ENCODE measurements at places on chromosomes 5 and 9.
A peak's percentile ranks its signal among the peaks of the same experiment; 100 is the strongest.

DNA sequence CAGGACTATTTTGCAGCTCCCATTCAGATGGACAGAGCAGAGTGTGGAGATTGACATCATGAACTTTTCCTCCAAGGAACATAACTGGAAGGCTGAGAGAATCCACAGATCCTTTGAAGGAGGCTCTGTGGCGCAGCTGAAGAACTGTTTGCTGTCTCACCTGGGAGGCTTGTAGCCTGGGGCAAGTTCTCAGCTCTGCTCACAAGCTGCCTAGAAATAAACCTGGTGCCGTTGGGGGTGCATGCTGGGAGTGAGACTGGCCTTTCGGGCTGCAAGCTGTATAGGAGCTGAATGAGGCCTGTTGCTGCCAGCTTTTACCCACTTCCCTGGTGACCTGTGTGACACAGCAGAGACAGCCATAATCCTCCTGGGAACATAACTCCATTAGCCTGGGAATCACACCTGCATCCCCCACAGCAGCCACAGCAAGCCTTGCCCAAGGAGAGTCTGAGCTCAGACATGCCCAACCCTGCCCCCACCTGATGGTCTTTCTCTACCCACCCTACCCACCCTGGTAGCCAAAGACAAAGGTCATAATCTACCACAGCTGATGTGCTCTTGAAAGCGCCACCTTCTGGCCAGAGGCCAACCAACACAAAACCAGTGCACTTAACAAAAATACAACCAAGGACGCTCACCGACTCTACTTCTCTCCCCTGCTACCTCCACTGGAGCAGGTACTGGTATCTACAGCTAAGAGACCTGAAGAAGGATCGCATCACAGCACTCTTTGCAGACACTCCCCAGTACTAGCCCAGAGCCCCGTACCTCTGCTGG lies 205.1 kb upstream of the MRPS30 start:
- no peak for DNase-seq

- DNase-seq: no peak
These were observed 3.7 kb downstream of the GSN start for GRCh38 chr9:121271368-121272341.

- DNase-seq: no peak
These were observed 216.1 kb downstream of the CFAP90 start for GRCh38 chr5:7634837-7635236.

- DNase-seq: peak; percentile 74
These were observed 11.6 kb upstream of the RAB14 start for GRCh38 chr9:121213136-121213806.

DNA sequence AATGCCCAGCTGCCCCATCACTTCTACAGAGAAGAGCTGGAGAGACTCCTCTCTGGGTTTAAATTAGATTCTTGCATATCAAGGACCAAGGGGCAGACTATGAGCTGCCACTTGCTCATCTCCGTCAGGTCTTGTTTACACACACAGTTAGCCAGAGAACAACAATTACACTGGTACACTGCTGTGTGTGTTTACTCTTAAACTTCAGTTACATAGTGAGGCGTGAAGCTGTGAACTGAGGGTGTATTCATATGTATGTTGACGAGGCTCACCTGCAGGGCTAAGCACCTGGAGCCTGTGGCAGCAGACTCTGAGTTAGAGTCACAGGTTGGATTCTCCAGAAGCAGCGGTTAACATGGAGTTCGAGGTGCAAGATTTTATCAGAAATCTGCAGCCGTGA lies 155.4 kb upstream of the ANKH start:
- no peak for DNase-seq

DNA sequence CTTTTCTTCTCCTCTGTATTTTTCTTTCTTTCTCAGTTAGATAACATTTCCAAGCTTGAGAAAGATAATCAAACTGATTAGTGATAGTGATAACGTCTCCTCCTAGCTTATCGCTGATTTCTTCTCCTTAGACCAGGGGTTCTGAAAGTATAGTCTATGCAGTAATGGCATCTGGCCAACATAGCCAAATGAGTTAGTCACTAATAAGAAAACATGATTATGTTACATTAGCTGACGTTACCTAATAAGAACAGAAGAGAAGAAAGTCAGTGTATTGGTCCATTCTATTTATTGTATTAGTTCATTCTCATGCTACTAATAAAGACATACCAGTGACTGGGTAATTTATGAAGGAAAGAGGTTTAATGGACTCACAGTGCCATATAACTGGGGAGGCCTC lies 111.2 kb downstream of the STRBP start:
- DNase-seq: no peak

DNA sequence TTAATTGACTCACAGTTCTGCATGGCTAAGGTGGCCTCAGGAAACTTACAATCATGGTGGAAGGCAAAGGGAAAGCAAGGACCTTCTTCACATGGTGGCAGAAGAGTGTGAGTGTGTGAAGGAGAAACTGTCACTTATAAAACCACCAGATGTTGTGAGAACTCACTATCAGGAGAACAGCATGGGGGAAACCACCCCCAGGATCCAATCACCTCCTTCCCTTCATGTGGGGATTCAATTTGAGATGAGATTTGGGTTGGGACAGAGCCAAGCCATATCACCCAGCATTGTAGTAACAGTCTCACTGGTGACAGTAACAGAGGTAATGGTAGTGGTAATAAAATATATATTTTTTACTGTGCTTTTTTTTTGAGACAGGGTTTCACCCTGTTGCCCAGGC lies 18.1 kb downstream of the ZBTB5 start:
- no peak for DNase-seq

- no peak for DNase-seq
These were observed 24.4 kb upstream of the TGFBI start for GRCh38 chr5:136004436-136004835.

DNA sequence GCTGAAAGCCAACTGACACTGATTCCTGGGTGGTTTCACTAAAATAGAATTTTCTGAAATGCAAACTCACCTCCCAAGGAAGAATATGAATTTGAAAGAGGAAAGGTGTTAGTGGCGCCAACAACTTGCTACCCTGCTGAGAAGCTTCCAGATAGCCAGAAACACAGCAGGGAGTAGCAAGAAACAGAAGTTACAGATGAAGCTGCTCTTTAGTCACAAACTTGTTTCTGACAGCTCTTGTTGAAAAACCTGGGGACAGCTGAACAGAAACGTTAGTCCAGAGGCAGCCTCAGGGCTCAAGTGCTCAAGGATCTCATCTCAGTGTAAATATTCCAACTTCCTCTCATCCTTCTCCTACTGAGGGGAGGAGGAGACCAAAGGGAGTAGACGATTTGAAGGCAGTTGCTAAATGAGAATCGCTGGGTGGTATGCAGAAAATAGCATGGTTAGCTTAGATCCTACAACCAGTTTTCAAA lies 184.1 kb downstream of the PDE4D start:
- DNase-seq: no peak

- DNase-seq: no peak
These were observed 154.4 kb downstream of the PRELID2 start for GRCh38 chr5:145680767-145681166.

DNA sequence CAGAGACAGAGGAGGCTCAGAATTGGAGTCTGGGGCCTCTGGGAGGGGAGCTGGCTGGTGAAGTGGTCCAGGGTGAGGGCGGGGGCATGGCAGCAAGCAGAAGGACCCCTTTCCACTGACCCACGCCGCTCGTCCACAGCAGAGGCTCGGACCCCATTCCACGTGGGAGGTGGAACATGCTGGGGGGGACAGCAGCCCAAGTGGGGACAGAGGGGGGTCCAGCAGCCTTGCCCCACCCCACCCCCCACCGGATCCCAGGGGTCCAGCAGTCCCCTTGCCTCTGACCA lies 25.4 kb upstream of the NKD2 start:
- DNase-seq: no peak

DNA sequence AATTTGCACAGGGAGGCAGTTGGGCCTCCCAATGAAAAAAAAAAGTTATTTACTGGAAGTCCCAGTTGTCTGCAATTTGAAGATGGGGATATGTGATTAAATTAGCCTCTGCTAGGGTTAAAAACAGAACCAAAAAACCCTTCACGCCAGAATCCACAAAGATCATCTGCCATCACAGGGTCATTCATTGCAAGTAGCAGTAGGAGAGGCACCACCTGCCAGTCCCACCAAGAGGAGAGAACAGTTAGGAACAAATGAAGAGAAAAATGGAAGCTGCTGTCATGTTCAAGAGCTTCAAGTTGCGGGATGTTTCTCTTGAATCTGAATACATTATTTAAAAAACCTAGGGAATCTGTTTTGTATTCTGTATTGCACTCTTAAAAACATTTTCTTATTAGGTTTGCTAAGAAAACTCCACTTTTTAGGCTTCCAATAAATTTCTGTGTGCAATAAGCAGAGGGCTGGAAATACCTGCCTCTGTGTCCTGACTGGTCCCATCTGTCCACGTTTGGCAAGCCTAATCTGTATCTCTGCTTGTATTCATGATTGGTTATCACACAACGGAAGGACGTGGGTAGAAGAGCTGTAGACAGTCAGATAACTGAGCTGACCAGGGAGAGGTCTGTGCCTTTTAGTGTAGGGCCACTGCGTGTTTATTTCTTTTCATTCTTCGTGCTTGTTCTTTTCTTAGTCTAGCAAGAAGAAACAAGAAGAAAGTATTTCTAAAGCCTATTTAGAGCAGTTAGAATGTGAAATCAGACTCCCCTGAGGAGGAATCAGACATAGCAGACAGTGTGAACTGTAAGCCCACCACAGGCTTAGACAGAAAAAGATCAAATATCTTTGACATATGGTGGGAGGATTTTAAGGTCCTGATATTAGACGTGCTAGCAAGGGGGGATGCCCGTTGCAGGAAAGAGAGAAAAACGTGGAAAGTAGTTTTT lies 630.6 kb upstream of the SEMA6A start:
- DNase-seq: no peak

GRCh38 chr9:95000821-95001220 lies 274.3 kb downstream of the AOPEP start:
- DNase-seq: no peak

DNA sequence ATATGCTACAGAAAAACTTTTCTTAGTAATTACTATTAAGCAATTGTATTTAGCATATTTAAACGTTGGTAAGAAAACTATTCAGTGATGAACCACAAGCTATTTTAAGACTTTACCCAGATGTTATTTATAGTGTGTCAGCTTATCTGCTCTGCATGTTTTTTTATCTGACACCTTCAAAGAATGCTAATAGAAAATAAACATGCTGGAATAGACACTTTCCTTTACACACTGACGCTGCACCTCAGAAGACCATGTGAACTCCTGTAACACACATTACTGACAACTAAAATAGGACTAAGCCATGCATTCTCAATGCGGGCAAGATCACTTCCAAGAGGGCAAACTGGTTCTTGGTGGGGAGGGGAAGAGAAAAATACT lies 38.3 kb downstream of the FNIP1 start:
- DNase-seq: no peak

All from activated naive CD8-positive, alpha-beta T cell treated with anti-CD3 and anti-CD28 coated beads for 36 hours (primary cell).